CD4-positive, alpha-beta T cell (primary cell): ENCODE measurements at places on chromosomes 2 and 18. TPM values are rescaled to one million over a fixed set of nuclear protein-coding genes. Genes with fewer than 3 reads are reported as not detected.

Gene NAT8
- total RNA-seq: not detected

Gene POTEF
- not detected for total RNA-seq

Gene MROH2A
- total RNA-seq: not detected

Gene FEV
- total RNA-seq: not detected

Gene PKDCC
- not detected for total RNA-seq

Gene ACMSD
- not detected for total RNA-seq

DNA sequence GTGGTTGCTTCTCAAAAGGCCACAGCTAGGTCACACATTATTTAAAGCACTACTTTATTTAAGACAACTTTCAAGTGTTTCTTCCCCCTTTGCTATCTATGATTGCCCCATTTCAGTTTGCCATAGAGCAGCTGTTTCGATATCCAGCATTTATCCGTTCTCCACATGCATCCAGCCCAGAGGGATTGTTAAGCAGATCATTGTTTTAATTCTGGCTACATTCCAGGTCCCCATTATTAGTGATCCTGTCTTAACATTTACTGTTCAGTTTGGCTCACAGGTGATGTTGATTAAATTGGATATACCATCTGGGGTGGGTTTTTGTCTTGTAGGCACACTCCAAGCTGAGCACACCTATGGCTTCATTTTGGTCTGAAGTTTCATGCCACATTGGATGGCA, 638.7 kb downstream of the ZEB2 start:
- DNase-seq: no peak

DNA sequence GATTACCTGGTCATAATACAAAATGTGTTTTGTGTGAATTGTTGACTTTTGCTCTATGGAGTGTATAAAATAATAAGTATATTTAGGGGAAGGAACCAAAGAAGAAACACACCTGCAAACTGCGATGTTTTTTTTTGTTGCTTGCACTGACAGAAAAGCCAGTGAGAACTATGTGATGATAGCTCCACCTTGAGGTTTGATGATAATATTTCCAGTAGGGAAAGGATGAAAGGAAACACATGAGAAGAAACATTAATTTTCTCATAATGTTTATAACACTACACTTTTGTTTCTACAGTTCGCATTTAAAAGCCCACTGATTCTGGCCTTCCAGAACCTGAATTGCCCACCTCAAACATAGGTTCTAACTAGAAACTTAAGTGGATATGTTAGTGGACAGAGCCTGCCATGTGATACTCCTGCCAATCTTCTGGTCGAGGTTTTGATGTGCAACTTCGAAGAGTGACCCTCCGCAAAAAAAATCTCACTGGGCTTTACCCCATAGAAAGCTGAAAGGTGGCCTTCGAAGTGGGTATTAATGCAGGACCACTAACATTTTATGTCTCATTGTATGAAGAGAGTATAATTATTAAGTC, 476.4 kb upstream of the SPHKAP start:
- no peak for DNase-seq

GRCh38 chr2:223001797-223002175, 50.2 kb upstream of the KCNE4 start:
- no peak for DNase-seq

DNA sequence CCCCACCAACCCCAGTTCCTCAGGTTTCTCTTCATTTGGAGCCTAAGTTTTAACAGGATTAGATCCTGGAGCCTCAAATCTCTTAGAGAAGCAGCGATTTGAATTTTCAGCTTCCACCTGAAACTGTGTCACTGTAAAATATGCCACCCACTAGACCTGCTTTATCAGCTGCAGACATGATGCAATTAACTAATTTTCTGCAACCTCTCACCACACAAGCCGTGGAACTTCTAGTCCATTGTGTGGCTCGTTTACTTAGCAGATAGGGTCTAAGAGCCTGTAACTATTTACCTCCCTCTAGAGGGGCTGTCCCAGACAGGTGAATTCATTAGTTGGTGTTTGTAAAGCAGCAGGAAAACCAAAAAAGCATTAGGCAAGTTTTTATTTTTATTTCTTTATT, 31.6 kb upstream of the FZD5 start:
- no peak for DNase-seq

GRCh38 chr2:32678825-32679224, 51.0 kb downstream of the TTC27 start:
- no peak for DNase-seq

GRCh38 chr2:84288293-84288692, 170.8 kb downstream of the SUCLG1 start:
- DNase-seq: no peak

DNA sequence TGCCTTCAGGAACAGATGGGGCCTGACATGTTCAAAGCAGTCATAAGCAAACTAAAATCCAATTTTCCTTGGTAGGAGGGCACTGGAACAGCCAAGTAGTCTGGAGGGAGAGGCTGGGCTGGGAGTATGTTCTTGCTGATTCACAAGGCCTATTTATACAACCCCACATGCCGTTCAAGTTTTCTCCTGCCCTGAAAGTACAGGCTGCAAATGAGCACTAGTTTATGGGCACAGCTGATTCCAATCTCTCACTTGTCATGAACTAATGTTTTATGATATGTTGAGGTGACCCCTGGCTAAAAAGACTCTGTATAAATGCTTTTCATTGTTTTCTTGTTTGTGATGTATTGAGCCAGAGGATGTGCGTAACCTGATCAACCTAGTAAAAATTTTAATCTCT, 183.4 kb upstream of the SRD5A2 start:
- no peak for DNase-seq

DNA sequence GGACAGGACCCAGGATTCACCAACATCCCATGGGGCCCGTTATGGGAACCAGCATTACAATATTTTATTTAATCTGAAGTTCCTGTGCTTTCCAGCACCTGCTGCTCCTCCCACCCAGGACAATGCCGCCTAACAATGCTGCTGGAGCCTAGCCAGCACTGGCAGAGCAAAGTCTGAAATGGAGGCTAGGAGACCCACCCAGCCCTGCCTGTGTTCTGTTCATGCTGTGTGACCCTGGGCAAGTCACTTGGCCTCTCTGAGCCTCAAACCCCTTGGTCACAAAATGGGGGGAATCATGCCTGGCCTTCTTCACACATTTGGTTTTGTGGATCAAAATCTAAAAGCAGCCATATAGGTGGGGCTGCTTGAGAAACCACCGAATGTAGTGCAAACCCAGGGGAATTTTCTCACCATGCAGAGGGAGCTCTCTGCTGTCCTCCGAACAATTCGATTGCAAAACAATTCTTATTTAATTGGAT, 38.5 kb upstream of the ODC1 start:
- no peak for DNase-seq

DNA sequence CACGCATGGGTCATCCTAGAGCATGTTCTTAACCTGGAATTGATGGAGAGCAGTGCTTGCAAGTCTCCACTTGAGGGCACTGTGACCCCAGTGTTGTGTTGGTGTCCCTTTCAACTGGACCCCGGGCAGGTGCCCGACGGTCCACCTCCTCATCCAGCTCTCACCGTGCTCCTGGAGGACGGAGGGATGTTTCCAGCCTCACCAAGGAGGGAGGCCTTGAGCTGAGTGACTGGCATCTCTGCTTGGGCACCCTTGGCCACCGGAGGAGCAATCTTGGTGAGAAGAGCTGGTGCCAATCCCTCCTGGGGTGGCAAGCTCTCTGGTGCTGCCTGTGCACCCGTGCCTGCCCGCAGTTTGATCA, 45.4 kb upstream of the ASB18 start:
- DNase-seq: no peak

DNA sequence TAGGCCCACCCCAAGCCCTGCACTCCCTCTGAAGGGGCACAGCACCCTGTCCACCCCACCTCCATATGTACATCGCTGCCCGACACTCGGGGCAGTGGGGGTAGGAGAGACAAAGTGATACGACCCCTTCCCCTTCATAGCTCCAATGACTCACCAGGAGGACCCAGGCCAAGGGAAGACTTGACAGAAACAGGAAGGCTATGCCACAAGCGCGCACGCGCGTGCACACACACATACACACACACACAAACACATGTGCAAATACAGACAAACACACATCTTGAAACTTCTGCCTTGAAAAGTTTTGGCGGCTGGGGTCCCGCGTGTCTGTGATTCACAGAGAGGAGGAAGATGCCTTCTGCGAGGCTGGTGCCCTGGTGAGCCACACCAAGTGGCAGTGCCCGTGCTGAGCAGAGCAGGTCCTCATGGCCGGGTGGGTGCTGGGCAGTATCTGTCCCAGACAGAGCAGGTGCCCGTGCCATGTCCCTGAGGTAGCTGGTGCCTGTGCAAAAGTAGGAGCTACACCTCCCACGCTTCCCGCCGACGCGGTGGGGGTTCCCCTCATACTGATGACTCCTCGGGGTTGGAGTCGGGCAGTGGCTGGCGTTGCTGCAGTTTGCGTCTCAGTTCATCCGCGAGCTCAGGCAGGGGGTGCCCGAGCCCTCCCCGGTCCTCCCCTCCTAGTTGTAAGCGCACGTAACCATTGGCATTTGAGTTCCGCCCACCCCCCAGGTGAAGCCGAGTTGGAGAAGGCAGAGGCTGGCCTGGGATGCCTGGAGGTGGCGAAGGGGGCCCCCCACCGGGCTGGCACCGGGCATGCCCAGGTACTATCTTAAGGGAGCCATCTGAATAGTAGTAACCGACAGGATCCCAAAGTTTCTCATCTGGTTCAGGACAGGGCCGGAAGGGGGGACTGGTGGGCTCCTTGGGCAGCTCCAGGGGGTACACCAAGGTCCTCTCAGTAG, 2.5 kb upstream of the ANKRD39 start:
- peak; percentile 52 for DNase-seq

DNA sequence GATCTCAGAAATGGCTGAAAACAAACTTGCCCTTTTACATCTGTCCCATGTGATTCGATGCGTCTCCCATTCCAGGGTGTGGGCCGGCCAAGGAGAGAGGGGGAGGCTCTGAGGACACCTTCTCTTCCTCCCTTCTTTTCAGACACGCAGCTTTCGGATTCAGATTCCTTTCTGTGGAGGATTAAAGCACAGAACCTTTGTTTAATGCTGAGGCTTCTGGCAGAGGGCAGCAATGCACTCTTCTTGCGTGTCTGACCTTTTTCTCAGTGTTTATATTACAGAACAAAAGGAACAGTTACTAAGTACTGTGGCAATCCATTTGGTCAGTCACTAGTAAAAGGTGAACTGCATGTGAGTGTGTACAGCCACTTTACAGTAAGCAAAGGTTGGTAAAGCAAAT, 268.9 kb upstream of the CCDC68 start:
- DNase-seq: no peak

- DNase-seq: no peak
Measured at GRCh38 chr2:70440621-70441020, 113.0 kb downstream of the TGFA start.
